ENCODE measurements at places on chromosomes 16 and 17. TPM values are rescaled to one million over a fixed set of nuclear protein-coding genes. Genes with fewer than 3 reads are reported as not detected.
A peak's percentile ranks its signal among the peaks of the same experiment; 100 is the strongest.

Gene DPEP1
- 116 TPM for total RNA-seq

Gene CPHXL2
- not detected for total RNA-seq

DNA sequence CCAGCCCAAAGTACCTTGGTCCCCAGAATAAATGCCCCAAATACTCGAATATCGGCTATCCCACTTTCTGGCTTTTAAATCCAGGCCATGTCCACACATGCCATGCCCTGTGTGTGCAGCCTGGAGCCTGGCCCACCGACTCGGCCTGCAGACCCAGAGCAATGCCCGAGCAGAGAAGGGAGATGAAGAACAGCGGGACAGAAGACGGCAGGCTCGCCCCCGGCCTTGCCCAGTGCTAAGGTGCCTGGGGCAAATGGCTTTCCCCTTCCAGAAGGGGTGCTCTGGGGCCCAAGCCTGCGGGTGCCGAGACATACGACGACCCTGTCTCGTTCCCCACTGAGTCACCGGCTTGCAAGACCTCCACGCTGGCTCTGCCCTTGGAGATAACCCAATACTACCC lies 8.0 kb downstream of the CLUH start:
- H3K4me1 ChIP-seq = peaks cover 30% of the 10 kb centered on the region
- peaks cover 6% of the 10 kb centered on the region for H3K36me3 ChIP-seq
- no peak overlapping the region for H3K4me3 ChIP-seq

- H3K27ac ChIP-seq = no peak overlapping the region
- peaks cover 39% of the 10 kb centered on the region for H3K4me1 ChIP-seq
- no peak for DNase-seq
- H3K27me3 ChIP-seq = no peaks in the 10 kb centered on the region
- no peaks in the 10 kb centered on the region for H3K36me3 ChIP-seq
Observed at GRCh38 chr17:57869617-57870282, 19.9 kb upstream of the MRPS23 start.

DNA sequence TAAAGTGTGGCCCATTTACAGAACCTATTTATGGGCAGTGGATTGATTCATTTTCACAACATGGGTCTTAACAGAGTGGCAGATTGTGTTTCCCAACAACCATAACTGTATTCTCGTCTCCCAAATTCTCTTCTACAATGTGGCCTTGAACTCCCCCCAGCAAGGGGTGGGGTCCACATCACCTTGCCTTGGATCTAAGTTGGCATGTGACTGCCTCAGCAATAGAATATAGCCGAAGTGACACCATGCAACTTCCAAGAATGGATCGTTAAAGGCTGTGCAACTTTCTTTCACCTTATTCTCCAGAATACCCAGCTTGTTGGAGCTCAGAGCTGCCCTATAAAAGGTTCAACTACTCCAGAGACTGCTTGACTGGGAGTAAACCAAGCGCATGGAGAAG lies 72.0 kb upstream of the CDH5 start:
- H3K27me3 ChIP-seq = no peaks in the 10 kb centered on the region
- DNase-seq = no peak
- no peak overlapping the region for H3K4me3 ChIP-seq
- H3K4me1 ChIP-seq = no peaks in the 10 kb centered on the region

DNA sequence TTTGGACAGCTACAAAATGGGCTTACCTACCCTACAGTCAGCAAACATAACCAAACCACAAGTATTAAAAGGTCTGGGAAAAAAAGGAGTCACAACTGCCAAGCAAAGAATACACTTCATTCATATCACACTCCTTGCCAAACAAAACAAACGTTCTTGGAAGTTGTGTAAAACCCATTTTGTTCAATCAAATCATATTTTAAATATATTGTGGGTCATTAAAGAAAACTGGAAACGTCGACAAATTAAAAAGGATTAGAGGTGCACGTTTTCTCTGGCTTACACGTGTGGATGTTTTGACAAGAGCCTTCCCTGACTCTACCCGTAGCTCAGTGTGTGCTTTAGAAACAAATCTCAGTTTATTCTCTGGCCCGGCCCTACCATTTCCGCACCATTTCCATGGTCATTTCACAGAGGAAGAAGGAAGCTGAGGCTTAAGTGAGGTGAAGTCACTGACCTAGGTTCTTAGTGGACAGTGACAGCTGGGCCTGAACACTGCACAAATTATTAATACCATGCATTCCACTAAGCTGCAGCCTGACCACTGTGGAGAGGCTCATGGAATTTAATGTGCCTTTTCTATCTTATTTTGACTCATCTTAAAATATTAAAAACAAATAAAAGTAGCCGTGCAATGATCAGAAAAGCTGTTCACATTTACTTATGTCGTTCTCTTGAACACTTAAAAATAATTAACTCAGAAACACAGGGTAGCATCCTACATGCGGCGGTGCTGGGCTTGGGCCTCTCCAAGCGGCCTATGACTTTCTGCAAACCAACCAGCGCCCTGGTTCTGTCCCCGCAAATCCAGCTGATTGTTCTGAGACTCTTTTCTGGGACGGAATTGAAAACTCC lies 968 bp downstream of the CEP112 start:
- H3K27ac ChIP-seq = peak overlapping the region; percentile 77
- H3K4me3 ChIP-seq = peak overlapping the region; percentile 94
- no peak for DNase-seq

- H3K4me1 ChIP-seq = peaks cover 29% of the 10 kb centered on the region
- no peaks in the 10 kb centered on the region for H3K27me3 ChIP-seq
- H3K36me3 ChIP-seq = peaks cover 7% of the 10 kb centered on the region
- no peak overlapping the region for H3K4me3 ChIP-seq
- H3K27ac ChIP-seq = no peak overlapping the region
Observed at GRCh38 chr17:64492481-64493109, 4.3 kb downstream of the POLG2 start.

GRCh38 chr17:61414141-61414935 lies 14.7 kb downstream of the TBX2 start:
- no peak overlapping the region for H3K27ac ChIP-seq
- DNase-seq = no peak
- no peaks in the 10 kb centered on the region for H3K36me3 ChIP-seq

DNA sequence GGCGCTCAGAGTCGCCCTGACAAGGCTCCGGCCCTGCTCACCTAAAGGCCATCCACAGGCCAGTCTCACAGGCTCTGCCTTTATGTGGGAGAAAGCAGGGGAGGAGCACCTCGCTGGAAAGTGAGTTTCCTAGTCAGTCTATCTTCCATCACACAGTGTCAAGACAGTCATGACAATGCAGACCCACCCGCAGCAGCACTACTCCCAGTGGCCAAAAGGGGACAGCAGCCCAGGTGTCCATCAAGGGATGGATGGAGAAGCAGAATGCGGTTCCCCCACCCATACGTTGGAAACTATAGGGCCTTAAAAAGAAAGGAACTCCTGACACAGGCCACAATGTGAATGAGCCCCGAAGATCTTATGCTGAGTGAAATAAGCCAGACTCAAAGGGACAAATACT lies 226.8 kb downstream of the ENGASE start:
- H3K27ac ChIP-seq = no peak overlapping the region
- no peak for DNase-seq
- H3K27me3 ChIP-seq = no peaks in the 10 kb centered on the region

- peaks cover 48% of the 10 kb centered on the region for H3K4me1 ChIP-seq
- H3K36me3 ChIP-seq = no peaks in the 10 kb centered on the region
- H3K27ac ChIP-seq = peak overlapping the region; percentile 85
- no peak for DNase-seq
- H3K27me3 ChIP-seq = no peaks in the 10 kb centered on the region
- peak overlapping the region; percentile 87 for H3K4me3 ChIP-seq
Observed at GRCh38 chr17:28896491-28896883, 1.0 kb downstream of the FLOT2 start.

DNA sequence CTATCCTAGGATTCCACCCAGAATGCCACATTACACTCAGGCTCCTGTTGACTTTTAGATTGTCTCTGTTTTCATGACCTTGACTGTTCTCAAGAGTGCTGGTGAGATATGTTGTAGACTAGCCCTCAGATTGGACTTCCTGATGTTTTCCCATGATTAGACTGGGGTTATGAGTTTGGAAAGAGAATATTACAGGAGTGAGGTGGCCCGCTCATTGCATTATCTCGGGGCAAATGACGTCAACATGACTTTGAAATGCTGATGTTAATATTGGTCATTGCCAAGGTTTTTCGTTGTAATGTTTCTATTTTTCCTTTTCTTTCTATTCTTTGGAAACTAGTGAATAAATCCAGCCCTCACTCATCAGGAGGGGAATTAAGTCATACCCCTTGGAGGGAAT lies 355.7 kb upstream of the MON1B start:
- no peak overlapping the region for H3K4me3 ChIP-seq
- no peaks in the 10 kb centered on the region for H3K36me3 ChIP-seq
- no peak for DNase-seq
- H3K4me1 ChIP-seq = peaks cover 8% of the 10 kb centered on the region
- no peak overlapping the region for H3K27ac ChIP-seq

GRCh38 chr16:66289051-66289680 lies 77.3 kb upstream of the CDH5 start:
- H3K4me1 ChIP-seq = no peaks in the 10 kb centered on the region
- H3K36me3 ChIP-seq = no peaks in the 10 kb centered on the region
- DNase-seq = no peak
- H3K4me3 ChIP-seq = no peak overlapping the region
- no peaks in the 10 kb centered on the region for H3K27me3 ChIP-seq
- no peak overlapping the region for H3K27ac ChIP-seq

- peaks cover 15% of the 10 kb centered on the region for H3K4me1 ChIP-seq
- no peak for DNase-seq
- H3K27me3 ChIP-seq = no peaks in the 10 kb centered on the region
- no peaks in the 10 kb centered on the region for H3K36me3 ChIP-seq
- H3K4me3 ChIP-seq = no peak overlapping the region
- no peak overlapping the region for H3K27ac ChIP-seq
Observed at GRCh38 chr16:78105517-78105916, 6.1 kb downstream of the WWOX start.

DNA sequence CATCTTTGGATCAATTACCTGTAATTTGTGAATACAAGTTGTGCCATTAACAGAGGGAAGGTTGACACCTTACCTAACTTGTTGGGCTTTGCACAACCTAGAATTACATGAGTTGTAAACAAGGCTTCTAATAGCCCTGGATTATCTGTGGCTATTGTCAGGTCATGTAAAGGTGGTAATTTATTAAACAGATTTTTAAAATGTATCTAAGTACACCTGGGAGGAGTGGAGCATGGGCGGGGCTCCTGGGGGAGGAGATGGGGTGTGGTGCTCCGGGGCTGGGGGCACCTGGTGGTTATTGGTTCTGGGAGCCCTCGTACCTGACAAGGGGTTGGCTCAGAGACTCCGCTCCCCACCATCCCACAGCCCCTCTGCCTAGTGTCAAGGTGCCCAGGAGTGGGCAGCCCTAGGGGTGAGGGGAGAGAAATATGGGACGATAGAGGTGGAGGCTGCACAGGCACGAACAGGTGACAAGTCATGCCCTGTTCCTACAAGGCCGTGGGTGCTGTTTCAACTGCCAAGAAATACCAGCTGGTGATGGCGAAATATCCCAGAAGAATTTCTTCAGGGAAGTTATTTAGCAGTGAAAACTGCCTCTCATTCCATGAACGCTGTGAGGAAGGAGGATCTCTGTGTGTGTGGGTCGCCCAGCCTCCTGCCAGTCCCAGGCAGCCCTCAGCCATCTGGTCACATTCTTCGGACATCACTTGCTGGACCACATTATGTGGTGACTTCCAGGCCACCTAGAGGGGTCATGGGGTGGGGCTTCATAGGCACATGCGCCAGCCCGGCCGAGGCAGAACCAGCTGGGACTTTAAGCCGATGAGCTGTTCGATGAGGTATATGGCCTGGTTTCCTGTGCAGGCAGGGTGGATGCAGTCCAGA lies 55.5 kb upstream of the IRX3 start:
- peak; percentile 14 for DNase-seq
- no peak overlapping the region for H3K4me3 ChIP-seq
- no peaks in the 10 kb centered on the region for H3K4me1 ChIP-seq
- no peaks in the 10 kb centered on the region for H3K36me3 ChIP-seq

- H3K27me3 ChIP-seq = no peaks in the 10 kb centered on the region
- H3K4me1 ChIP-seq = peaks cover 61% of the 10 kb centered on the region
- DNase-seq = peak; percentile 51
- no peaks in the 10 kb centered on the region for H3K36me3 ChIP-seq
Observed at GRCh38 chr17:29591146-29591736, 1.7 kb upstream of the ANKRD13B start.

- H3K4me3 ChIP-seq = no peak overlapping the region
- H3K4me1 ChIP-seq = no peaks in the 10 kb centered on the region
- H3K36me3 ChIP-seq = no peaks in the 10 kb centered on the region
Observed at GRCh38 chr17:19426631-19427030, 15.6 kb downstream of the RNF112 start.
